ENCODE measurements at places on chromosomes 6 and 20.

DNA sequence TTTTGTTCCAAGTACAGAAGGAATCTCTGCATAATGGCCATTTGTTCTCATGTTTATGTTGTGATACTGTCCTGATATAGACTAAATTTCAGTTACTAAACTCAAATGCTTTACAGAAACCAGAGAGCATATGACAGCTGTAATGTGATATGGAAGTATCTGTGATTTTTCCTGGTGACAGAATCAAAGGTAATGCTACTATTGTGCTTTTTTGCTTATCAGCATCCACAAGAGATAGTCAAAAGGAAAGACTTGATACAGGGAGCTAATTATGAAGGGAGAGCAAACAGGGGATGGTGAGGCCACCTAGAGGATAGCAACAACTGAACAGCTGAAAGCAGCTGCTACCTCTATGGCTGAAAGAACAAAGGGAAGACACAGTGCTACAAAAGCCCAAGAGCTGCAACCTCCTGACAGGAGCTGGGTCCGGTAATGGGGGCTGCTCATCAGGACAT, 181.4 kb downstream of the PHF3 start:
- no peak for DNase-seq

DNA sequence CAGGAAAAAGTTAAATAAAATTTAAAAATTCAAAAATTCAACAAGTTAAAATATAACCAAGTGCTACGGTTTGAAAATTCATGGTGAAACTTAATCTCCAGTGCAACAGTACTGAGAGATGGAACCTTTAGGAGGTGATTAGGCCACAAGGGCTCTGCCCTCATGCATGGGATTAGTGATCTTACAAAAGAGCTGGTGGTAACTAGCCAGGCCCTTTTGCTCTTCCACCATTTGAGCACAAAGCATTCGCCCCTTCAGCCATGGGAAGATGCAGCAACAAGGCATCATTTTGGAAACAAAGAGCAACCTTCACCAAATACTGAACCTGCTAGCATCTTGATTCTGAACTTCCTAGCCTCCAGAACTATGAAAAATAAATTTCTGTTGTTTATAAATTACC, 80.9 kb downstream of the RNGTT start:
- DNase-seq = no peak

DNA sequence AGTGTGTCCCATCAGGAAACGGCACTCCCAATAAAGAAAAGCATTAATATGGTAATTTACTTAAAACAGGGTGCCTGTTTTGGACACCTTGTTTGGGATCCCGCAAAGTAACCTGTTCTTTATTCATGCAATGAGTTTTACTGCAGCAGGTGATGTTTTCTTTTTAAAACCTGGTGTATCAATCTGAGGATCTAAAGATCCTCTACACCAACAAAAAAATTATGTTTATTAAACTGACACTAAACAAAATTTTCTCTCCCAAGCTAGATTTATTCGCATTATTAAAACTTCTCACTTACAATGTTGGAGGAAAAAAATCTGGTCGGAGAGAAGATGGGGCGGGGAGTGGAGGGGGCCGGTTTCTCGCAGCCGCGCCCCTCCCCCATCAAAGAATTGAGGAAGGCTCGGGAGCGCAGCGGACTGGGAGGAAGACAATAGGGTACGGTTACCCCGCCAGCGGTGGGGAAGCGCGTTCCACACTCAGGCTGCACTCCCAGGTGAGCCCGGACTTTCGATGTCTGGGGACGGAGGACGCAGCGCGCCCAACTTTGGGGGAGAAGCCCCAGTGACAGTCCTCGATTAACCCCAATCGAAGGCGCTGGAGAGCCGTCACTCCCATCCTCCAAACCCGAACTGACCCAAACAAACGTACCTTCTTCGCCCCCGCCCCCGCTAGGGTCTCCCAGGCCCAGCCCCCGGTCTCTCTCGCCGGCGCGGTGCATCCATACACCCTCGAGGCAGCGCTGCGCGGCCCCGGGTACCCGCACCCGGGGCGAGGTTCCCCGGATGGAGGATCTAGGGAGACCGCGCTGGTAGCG, 1.3 kb downstream of the CD24 start:
- no peak for DNase-seq

DNA sequence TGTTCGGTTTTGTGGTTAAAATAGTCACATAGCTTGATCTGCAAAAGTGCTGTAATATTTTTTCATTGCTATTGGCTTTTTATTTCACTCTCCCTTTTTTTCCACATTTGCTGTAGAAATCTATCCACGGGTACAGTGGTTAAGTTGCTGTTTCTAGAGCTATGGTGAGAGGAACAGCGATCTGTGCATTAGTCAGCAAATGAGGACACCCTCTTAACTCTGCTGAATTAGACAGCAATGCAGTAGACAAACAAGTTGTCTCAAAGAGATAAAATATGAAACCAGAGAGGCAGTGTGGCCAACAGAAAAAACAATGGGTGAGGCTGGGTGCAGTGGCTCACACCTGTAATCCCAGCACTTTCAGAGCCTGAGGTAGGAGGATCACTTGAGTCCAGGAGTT, 17.6 kb upstream of the SYNJ2 start:
- no peak for DNase-seq

- DNase-seq = no peak
These were observed 1.8 kb downstream of the WRNIP1 start for GRCh38 chr6:2766767-2767656.

DNA sequence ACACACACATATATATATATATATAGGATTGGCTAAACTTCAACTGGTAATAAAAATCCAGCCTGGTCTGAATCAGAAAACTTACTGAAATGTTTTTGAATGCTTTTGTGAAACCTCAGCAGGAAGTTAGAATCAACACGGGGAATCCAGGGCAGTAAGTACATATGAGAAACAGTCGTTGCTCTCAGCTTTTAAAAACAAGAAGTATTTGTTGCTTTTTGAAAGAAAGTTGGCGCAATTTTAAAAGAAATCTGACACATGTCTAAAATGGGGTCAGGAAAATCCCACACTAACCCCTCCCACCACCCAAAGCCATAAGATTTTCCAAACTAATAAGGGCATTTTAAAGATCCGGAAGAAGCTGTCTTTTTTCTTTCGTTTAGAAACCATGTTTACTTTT, 11.5 kb upstream of the CCDC170 start:
- no peak for DNase-seq

DNA sequence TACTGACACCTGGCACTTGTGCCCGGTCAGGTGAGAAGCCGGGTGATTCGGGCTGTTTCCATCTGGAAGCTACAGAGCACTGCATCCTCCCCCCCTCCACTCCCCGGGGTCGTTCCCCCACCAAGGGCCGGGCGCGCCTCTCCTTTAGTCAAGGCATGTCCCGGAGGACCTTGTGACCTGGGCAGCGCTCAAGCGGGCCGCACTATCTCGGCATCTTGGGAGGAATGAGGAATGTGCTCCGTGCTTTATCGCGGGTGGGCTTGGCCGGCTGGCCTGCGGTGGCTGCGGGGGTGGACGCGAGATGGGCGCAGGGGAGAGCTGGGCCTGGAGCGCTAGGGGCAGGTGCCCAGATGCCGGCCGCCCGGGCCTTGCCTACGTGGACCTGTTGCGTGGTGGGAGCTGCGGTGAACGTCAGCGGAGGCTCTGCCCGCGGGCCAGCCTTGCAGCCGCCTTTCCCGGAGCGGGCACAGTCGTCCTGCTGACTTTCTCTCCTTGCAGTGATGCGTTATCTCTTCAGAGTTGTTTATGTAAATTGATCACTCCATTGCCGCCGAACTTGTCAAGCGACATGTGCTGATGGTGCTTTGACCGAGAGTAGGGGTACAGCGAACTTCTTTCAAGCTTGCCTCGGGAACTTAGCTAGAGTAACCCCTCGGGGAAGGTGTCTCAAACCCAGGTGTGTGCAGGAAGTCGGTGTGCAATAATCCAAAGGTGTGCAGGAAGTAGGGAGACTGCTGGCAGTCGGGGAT, 1.1 kb downstream of the LRRC1 start:
- DNase-seq = no peak

- no peak for DNase-seq
These were observed 7.9 kb upstream of the SDCBP2 start for GRCh38 chr20:1336699-1337367.

GRCh38 chr6:168225471-168225911, 94.1 kb downstream of the DACT2 start:
- no peak for DNase-seq

DNA sequence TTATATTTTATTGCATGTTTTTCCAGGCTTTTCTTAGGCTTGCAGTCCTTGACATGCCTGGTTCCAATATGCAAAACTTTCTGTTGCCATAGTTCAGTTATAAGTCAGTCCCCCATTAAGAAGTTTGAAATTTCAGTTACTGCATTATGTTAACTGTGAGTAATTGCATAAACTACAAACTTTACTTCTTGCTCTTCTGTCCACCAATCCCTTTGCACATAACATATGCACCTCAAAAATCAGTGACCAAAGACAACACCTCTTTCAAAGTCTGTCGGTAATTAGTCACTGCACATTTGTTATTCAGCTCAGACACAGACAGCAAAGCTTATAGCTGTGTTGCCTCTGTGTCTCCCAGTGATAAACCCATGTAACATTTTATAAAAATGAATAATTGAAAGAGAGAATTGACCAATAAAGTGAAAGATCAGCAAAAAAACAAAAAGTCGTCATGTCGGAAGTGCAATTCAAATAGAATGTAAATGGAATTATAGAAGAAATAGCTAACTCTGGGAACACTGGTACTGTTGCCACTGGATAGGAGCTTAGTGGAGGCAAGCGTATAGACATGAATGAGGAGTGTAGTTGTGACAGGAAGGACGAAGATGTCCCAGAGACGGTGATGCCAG, 50.3 kb upstream of the BTBD3 start:
- no peak for DNase-seq

- no peak for DNase-seq
These were observed 25.7 kb downstream of the TGM2 start for GRCh38 chr20:38139156-38139912.

- no peak for DNase-seq
These were observed 113.3 kb downstream of the JPH2 start for GRCh38 chr20:44073675-44074071.

DNA sequence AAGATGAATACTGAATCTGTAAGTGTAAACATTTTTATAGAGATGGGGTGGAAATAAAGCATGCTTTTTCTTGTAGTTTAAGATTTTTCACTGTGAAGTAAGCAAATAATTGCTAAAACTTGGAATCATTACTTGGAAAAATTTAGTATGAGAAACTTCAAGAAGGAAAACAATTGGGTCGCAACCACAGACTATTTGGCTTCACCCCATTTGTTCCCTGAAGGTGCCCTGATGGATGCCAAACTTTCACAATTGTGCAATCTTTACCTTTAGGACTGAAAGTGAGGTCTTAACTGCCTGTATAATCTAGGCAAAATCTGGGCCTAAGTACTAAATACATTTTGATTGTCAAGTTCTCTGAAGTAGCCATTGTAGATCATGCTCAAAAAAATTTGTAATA, 330.1 kb downstream of the HDGFL1 start:
- DNase-seq = no peak

DNA sequence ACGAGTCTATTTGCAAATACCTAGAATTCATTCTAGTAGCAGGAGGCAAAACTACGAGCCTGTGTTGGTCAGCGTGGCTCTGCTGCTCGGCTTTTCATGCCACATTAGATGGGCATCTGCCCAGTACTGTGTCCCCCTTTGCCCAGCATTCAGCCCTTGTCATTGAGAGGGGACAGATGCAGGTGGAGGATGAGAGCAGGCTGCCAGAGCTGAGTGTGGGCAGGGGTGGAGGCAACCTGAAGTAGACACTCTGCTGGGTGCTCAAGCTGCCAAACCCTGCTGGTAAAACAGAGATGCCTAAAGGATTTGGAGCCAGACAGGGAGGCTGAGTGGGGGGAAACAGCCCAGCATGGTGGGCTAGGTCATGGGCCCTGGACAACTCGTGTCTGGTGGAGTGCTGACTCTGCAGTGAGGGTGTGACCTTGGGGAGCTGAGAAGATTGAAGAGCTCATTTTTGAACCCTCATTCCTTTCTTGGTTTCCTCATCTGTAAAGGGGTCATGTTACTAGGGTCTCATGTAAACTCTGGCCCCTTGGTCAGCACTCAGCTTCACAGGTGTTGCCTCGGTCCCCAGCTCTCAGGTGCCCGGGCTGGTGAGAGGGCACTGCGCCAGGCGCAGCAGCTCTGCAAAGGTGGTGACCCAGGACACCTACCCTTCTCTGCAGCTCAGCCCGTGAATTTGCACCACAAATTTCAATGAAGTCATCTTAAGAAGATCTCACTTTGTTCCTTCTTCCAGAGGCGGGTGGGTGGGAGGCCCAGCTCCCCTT, 64.2 kb upstream of the BHLHE23 start:
- no peak for DNase-seq

- no peak for DNase-seq
These were observed 256.3 kb downstream of the ADGRB3 start for GRCh38 chr6:68891419-68891818.

All from stimulated activated CD4-positive, alpha-beta T cell treated with anti-CD3 and anti-CD28 coated beads, TNF-alpha, amount 100 ng/mL, for 24 hours (primary cell).